ENCODE measurements at places on chromosomes 3 and 15.

DNA sequence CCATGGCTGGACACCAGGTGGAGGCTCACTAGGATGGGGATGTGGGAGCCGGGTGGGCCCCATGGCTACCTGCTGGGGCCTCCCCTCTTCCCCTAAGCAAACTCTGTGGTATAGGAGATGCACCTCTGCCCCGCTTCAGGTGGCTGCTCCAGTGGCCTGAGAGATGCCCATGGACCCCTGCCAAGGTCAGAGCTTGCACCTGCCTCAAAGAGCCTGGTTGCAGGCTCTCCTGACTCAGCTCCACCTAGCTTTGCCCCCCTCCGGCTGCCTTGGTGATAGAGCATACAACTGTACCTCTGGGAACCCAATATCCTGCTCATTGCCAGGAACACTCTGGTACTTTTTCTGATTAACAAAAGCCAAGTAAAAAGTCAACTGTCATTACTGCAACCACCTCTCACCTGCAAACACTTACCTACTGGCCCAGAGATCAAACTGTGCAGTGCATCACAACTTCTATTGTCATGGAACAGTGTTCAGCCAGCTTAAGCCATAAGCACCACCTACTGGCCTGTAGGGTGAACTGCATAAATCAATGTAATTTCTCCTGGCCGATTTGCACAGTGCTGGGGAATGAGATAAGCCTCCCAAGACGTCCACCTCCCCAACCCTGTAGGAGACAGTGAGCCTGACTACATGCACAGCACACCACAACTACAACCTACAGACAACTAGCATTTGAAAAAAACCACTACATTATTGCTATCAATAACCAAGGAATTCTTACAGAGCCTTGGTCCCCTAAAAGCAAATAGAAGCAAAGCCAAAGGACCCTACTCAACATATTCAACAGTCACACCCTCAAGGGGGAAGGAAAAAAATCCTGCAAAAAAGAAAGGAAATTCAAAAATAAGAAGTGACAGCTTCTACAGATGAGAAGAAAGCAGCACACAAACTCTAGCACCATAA is 352.4 kb upstream of the ARHGEF26 start:
- peak; percentile 41 for DNase-seq

DNA sequence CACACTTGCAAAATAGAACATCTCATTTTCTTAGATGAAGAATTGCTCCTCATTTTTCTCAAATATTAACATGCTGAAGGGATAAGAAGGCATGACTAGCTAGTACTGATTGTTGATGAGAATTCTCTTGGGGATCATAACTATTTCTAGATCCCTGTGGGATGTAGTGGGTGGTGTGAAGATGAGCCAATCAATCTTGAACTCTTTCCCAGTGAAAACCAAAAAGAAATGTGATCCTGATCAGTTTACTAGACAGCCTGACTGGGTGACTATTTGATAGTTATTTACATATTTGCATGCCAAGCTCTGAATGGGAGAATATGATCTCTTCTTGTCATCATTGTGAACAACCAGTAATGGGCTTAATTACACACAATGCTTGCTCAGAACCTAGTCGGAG is 63.7 kb downstream of the ZIC1 start:
- DNase-seq, result no peak

DNA sequence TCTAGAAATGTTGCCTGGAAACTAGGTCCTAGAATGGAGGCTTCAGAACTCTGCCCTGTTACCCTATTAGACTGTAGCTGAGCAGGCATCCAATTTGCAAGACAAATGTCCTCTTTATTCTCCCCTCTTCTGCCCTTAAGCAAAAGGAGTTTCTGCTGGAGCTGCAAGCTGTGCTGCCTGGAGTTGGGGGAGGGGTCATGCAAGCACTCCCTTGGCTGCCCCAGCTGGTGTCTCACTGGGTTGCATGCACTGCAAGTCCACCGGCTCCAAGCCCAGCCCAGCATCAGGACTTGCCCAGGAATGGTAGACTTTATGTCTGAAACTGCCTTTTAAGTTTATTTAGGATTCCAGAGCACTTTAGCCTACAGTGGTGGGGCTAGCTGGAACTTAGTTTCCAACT is 15.7 kb upstream of the RBP2 start:
- DNase-seq, result no peak

DNA sequence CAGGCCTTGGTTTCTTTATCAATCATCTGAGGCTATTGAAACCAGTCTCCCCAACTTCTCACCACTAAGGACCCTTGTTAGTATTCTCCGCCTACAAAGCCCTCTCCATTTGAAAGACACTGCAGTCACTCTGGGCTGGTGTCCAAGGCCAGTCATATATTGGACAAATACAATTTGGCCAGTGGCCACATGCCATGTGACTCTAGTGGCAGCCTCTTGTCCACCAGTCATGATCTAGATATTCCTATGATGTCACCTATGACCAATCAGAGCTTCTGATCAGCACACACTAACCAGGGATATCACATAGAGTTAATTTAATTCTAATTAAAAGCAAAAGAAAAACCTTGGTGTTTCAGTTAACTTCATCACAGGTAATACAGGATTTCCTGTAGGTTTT is 68.2 kb downstream of the RAB11A start:
- DNase-seq, result no peak

GRCh38 chr3:192920411-192920810 is 2.8 kb upstream of the MB21D2 start:
- DNase-seq, result no peak

- DNase-seq, result no peak
These were observed 376.3 kb downstream of the PDCD6IP start for GRCh38 chr3:34174740-34175139.

Data from activated T-cell treated with anti-CD3 and anti-CD28 coated beads, Interleukin-2, amount 50 U/mL, for 48 hours (primary cell).